ENCODE measurements at places on chromosomes 7 and 10.

DNA sequence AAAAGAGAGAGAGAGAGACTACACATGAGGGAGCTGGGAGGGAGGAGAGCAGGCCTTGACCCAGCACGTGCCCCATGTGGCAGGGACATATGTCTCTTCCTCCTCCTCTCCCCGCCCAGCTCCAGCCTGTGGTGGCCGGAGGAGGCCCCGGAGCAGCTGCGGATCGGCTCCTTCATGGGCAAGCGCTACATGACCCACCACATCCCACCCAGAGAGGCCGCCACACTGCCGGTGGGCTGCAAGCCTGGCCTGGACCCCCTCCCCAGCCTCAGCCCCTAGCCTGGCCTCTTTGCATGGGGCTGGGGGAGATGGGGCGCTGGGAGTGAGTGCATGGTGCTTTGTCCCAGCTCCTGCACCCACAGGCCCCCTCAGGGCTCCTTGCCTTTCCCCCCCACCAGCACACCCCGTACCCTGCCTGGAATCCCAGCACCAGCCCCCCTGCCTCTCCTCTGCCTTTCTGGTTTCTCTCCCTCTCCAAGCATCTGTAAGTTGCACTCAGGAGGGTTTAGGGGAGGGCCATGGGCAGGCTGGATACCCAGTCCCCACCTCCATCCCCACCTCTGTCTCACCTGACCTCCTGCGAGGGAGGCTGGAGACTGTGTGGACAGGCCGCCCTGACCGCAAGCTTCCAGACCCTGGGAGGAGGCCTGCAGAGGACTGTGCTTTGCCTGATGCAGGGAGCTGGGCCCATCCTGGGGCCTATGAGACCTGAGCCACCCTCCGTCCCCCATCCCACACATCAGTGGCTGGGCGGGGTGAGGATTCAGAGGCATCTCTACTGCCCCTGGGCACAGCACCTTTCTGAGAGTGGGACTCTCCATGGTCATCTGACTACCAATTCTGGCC lies 4.8 kb downstream of the UPK3B start:
- DNase-seq, result no peak

- DNase-seq, result no peak
Observed at GRCh38 chr10:126684171-126684745, 13.8 kb upstream of the C10orf90 start.

- no peak for DNase-seq
Observed at GRCh38 chr10:131216681-131217230, 94.8 kb downstream of the TCERG1L start.

- DNase-seq, result no peak
Observed at GRCh38 chr7:68816491-68816890, 781.8 kb upstream of the AUTS2 start.

GRCh38 chr10:115998301-115998700 lies 274.7 kb downstream of the GFRA1 start:
- DNase-seq, result no peak

- DNase-seq, result no peak
Observed at GRCh38 chr7:116697761-116698160, 25.8 kb downstream of the MET start.

- no peak for DNase-seq
Observed at GRCh38 chr7:75531359-75531821, 39.3 kb downstream of the SPDYE5 start.

DNA sequence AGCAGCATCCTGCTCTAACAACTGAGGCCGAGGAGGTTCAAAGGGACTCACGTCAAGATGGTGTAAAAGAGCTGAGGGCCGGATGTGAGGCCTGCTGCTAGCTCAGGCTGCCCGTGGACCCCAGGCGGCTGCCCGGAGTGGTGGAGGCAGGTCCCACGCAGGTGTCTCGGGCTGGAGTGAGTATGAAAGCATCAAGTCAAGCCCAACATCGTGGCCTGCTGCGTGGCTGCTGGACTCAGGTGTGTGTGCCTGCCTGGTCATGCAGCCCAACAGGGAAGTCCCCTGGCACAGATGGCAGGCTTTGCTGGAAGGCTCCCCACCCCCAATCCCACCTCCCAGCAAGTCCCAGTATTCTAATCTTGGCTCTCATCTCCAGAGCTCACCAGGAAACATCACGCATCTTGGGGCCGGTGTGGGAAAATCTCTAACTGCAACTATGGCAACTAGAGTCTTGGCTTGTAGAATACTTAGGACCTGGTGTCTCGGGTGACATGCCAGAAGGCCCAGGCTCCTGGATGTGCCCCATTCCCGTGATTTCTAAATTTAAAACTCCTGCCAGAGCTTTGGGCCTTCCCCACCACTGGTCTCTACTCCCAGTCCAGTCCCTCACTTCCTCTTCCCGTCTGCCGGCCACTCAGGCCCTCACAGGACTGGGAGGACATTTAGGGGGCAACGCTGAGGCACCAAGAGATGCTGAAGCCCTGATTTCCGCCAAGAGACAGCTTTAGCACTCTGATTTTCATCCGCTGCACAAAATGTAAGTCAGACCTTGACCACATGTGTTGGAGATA lies 85.9 kb downstream of the PRKAG2 start:
- DNase-seq, result no peak

- DNase-seq, result no peak
Observed at GRCh38 chr7:22181663-22182062, 175.3 kb downstream of the RAPGEF5 start.

- DNase-seq, result no peak
Observed at GRCh38 chr7:113628948-113629847, 289.6 kb downstream of the PPP1R3A start.

DNA sequence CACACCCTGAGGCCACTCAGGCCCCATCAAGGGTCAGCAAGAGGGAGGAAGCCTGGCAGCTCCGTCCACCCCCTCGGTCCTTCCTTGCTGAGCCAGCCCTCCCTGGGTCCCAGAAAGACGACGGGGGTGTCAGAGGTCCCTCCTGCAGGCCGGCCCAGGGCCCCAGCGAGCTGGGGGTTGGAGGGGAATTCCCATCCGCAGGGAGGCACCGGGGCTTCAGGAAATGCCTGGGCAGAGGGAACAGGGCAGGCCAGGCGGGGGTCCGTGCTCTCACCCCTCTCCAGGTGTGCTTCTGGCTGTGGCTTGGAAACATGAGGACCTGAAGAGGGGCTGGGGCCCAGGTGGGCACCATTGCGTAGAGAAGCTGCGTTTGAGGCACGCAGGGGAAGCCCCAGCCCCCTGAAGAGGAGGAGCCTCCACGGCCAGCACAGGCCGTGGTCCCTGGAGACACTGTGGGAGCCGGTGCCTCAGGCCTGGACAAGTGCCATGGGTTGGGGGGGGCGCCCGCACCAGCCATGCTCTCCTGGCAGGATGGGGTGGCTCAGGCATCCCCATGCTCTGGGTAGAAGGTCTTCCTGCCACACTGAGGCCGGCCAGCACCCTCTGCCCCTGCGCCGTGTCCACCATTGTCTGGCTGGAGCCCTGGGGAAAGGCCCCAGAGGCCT lies 66.7 kb downstream of the PDGFA start:
- no peak for DNase-seq

DNA sequence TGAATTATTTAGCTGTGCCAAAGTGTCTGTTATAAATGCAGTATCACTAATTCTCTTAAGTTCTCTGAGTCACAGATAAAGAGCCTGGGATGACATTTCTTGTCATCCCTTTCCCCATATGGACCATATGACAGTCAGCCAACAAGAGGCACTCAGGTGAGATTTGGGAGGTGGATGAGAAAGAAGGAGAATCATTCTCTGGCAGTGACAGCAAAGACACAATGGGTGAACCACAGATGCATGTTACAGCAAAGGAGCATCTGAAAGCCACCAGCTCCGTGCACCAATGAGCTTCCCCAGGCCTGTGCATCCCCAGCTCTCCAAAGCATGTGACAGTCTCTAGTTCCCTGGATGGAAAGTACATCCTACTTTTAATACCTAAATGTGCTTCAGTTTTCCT lies 10.8 kb downstream of the GIMAP6 start:
- no peak for DNase-seq

GRCh38 chr7:130995252-130996081 lies 261.5 kb upstream of the KLF14 start:
- DNase-seq, result no peak

DNA sequence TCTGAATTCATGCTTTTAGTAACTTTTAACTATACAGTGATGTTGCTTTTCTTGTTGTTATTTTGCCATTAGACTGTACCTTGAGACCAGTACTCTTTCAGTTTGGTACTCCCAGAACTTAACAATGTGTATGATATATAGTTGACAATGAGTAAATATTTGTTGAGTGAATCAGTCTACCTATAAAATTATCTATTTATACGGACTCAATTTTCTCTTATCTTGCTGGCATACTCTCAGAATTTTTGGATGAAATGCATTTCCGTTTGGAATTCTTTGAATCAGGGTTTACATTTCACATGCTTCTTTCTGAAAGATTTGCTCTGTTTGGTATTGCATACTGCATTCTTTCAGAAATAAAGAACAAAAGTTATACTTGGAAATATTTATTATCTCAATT lies 47.8 kb upstream of the LRRC17 start:
- no peak for DNase-seq

- no peak for DNase-seq
Observed at GRCh38 chr10:35696392-35697287, 54.5 kb upstream of the FZD8 start.

GRCh38 chr10:79097021-79097872 lies 28.5 kb downstream of the ZMIZ1 start:
- DNase-seq, result no peak

- no peak for DNase-seq
Observed at GRCh38 chr7:29561271-29561670, 2.4 kb upstream of the PRR15 start.

GRCh38 chr7:98864731-98865453 lies 4.9 kb downstream of the TMEM130 start:
- DNase-seq, result no peak

GRCh38 chr7:151249034-151249731 lies 689 bp upstream of the SMARCD3 start:
- peak; percentile 58 for DNase-seq

- DNase-seq, result no peak
Observed at GRCh38 chr7:2811476-2812113, 32.5 kb downstream of the GNA12 start.

GRCh38 chr7:44787041-44787440 lies 9.4 kb upstream of the PPIA start:
- DNase-seq, result no peak

DNA sequence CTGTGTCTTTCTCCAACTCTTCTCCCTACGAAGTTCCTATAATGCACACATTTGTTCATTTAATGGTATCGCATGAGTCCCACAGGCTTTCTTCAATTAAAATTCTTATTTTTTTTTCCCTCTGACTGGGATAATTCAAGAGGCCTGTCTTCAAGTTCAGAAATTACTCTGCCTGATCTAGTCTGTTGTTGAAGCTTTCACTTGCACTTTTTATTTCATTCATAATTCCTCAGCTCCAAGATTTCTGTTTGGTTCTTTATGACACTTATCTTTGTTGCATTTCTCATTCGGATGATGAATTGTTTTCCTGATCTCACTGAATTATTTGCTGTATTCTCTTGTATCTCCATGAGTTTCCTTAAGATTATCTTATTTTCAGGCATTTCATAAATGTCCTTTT lies 103.9 kb downstream of the RSU1 start:
- DNase-seq, result no peak

DNA sequence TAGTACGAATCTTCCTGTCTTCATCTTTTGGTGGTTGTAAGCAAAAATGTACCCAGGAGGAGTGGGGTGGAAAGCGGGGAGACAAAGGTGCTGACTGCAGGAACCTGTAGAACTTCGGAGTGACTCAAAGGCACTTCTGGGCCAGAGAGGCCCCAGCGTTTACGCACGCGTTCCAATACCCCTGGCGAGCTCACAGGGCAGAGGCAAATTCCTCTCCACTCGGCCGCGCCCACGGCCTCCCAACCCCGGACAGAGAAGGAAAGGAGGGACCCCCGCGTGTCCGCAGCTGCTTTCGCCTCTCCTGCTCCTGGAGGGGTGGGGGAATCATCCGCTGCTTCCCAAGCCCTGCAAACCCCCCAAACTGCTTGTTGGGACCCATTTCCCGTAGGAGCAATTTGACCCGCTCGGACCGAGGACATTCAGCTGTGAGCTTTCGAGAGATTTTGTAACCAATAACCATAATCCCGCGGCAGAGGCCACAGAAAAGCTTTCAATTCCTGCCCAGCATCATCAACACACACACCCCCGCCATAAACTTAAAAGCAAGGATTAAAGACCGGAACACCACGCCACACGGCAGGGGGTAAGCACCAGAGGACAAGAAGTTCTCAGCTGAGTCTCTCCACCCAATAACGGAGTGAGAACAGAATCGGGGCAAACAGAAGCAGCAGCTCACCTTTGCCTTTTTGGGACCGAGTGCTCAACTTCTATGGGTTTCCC lies 2.3 kb downstream of the IGF2BP3 start:
- DNase-seq, result no peak

GRCh38 chr7:73820013-73820412 lies 10.8 kb upstream of the CLDN4 start:
- no peak for DNase-seq

DNA sequence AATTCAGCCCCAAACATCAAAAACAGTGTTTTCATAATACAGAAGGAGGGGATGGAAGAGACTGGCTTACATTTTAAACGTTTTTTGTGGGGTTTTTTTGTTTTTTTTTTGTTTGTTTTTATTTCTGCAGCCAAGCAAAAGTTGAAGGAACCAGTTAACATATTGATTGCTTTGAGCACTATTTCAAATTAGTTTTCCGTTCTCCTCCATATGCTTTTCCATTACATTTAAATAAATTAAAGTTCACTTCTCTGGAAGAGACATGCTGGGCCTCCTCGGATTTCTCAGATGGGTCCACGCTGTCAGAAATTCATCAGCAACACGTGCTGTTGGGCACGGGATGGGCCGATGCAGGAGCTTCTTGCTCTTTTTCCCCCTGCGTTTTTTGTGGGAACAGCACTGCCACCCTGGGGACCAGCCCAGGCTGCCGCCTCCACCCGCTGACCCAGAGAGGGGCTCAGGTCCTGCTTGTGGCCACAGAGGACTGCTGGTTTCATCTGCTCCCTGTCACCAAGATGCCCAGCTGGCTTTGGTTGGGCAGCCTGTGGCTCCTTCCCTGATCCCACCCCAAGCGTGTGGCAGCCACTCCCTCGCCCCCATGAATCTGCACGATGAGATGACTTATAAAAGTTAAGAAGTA lies 67.7 kb upstream of the CHST15 start:
- no peak for DNase-seq

GRCh38 chr7:84999450-84999849 lies 187.4 kb downstream of the SEMA3D start:
- no peak for DNase-seq

DNA sequence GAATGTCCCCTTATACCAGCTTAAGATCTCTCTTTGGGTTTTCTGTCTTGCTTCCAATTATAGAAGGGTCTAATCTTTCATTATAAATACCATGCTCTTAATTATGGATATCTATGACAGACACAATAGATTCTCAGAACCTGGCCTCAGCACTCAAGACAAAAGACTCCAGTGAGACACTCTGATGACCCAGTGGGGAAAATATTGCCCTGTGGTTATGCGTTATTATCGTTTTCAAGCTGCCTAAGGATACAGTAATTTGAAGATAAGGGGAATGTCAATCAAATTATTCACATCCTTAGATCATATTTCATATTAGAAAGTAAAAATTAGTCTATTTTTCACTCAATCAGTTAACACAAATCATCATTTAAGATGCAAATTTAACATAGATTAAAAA lies 748.8 kb downstream of the XPNPEP1 start:
- DNase-seq, result no peak

DNA sequence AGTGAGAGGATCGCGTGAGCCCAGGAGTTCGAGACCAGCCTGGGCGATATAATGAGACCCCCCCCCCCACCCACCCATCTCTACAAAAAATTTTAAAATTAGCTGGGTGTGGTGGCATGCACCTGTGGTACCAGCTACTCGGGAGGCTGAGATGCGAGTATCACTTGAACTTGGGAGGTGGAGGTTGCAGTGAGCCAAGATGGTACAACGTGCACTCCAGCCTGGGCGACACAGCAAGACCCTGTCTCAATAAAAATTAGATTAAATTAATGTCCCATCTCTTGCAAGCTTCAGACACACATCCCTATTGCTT lies 391 bp upstream of the PROSER2 start:
- no peak for DNase-seq
